Smooth muscle cell of the brain vasculature (primary cell): ENCODE measurements at places on chromosomes 6 and 20.

DNA sequence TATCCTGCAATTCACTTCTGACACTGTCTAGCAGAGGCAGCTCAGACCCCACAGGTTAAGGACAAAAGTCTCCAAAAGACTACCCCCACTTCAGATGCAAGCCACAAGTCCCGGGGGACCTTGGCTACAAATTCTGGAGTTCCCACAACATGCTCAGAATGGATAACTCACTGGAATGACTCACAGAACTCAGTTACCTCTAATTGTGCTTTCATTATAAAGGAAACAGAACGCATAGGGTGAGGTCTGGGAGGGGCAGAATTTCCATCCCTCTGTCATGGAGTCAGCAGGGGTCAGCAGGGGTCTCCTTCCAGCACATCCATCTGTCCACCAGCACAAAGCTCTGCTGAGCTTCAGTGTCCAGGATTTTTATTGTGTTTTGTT is 184.2 kb downstream of the CDH4 start:
- no peak for DNase-seq

GRCh38 chr20:25360631-25361286 is 29.9 kb downstream of the ABHD12 start:
- DNase-seq = peak; percentile 35

GRCh38 chr6:33949877-33950435 is 146.2 kb upstream of the MLN start:
- no peak for DNase-seq

DNA sequence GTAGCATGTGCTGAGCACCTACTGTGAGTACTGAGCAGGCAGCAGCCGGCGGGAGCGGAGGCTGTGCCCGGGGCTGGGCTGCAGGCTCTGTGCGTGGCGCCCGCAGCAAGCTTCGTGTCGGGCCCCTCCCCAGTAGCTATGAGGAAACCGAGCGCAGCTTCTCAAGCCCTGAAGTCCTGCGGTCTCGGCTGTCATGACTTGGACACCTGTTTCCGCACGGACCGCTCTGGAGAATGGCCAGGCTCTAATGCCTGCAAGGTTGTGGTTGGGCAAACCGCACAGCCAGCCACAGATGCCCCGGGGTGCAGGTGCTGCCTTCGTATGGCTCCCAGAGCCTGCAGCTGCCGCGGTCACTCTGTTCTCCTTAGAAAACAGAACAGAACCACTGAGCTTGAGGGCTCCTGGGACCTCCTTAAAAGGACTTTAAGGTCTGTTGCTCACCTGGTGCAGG is 33.7 kb downstream of the PYGB start:
- DNase-seq = no peak

DNA sequence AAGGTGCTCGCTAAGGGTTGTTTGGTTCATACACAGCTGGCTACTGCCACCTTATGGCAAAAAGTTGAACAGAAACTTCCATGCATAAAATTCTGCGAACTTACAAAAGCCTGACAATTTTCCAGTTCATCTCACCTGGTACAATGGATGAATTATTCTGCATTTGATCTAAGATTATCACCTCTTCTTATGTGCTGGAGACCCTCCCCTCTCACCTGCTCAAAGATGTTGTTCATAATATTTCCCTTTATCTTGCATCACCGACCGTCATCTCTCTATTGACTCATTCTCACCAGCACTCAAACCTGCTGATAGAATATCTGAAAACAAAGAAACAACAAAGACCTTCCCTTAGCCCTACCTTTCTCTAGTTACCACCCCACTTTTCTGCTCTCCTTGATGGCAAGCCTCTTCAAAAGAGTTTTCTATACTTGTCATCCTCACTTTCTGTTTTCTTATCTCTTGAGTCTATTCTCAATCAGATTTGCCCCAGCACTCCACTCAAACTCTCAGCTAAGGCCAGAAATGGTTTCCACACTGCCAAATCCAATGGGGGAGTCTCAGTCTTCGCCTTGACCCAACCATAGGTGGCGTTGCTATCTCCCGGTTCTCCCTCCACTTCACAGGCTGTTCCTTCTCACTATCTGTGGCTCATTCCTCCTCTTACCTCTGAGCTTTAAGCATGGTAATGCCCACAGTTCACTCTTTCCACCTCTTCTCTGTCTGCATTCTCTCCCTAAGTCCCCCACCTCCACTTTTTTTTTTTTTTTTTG is 25.8 kb downstream of the SNRNP48 start:
- DNase-seq = no peak

DNA sequence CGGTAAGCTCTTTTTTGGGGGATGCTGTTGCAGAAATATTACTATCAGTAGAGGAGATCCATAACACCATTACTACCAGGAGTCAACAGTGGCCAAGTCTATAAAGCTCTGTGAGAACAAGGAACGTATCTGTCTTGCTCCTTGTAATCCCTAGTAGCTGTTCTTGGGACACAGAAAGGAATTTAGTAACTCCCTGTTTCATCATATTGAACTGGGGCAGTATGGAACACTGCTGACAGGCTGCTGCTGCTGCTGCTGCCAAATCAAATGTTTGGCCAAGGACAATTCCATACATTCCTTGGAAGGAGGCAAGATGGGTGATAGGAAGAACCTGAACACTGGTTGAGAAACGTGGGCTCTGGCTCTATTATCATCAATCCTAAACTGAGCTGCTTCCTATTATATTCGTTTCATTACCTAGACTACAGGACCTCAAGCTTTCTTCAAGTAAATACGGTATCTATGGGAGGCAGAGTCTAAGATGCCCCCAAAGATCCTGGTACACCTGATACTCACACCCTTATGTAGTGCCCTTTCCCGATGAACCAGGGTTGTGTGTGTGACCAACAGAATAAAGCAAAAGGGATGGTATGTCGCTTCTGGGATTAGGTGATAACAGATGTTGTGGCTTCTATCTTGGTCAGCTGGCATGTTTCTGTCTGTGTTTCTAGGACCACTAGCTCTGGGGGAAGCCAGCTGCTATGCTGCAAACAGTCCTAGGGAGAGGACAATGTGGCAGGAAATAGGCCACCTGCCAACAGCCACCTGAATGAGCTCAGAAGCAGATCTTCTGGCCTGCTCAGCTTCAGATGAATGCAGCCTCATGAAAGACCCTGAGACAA is 39.5 kb downstream of the ELOVL5 start:
- DNase-seq = no peak

DNA sequence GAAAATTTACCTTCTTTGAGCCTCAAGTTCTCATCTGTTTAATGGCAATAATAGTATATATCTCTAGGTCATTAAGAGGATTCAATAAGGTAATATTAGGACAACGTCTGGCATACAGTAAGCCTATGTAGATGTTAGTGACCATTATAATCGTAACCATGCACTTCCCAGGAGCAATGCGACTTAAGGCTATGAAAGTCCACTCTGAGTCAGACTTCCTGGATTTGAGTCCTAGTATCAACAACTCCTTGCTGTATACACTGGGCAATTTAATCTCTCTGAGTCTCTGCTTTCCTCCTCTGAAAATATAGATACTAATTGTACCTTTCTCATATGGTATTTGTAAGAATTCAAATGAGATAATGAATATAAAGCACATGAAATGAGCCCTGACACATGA is 168.1 kb upstream of the HDDC2 start:
- DNase-seq = no peak
